Endothelial cell of umbilical vein (primary cell): ENCODE measurements at places on chromosomes 12 and 14. TPM values are rescaled to one million over a fixed set of nuclear protein-coding genes. Genes with fewer than 3 reads are reported as not detected.

ZNF385A gene
- 7.9 and 9.6 TPM in 2 replicates for total RNA-seq

P3H3 gene
- 76.5 and 92.6 TPM in 2 replicates for total RNA-seq

DNA sequence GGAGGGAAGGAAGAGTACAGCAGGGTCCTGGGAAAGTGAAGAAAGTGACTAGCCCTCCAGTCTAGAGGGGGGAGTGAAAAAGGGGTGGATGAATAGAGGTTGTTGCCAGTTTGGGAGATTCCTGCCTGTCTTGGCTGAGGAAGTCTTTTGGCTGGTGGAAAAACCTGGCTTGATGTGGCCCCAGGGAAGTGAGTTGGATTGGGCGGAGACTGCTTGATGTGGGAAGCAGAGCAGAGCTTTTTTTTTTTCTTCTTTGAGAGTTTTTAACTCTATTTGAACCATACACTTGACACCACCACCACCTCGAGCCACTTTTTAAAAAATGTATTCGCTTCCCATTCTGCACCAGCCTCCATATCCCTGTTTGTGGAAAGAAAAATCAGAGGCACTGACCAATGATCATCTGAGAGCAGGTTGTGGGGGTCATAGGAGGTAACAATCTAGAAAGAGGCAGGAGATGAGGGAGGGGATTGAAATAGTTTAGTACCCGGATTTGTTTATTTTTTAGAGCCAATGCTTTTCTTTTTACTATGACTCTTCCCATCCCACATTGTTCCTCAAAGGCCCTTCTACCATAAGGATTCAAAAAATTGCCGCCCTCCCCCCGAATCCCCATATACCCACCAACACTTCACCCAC is 690 bp upstream of the DTX3 start:
- no peak for DNase-seq

- no peak for DNase-seq
Observed at GRCh38 chr14:91142214-91142668, 28.4 kb downstream of the DGLUCY start.

DNA sequence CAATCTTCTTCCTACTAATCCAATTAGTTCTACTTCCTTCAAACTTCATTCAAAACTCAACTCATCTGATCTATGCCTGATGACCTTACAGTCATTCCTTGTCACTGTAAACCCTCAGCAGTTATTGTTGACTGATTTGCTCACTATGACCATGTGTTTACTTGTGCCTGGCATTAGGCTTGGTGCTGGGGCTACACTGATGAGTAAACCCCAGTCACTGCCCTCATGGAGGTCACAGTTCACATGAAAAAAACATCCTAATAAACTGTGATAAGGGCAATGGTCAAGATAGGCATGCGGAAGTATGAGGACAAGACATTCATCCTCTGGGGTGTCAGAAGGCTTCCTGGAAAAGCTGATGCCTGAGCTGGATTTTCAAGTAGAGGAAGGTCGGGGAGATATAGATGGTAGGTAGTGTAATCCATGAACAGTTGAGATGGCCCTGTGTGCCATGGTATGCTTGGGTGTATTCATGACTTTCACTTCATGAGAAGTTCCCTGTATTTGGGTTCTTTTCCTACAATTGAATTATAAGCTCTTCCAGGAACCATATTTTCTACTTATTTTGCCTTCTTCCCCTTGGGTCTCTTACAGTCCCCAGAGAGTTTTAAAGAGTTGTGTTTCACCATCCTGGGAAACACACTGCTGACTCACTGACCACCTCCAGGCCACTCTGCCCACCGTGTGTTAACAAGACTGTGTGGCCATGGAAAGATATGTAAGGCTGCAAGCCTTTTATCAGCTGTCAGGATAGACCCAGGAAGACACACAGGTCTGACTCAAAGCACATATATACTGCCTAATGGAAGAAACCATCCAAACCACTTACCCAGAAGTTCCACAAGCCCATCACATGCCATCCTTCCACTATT is 38.7 kb upstream of the DUSP6 start:
- DNase-seq, result peak; percentile 62
